ENCODE measurements at places on chromosomes 12 and 14.

DNA sequence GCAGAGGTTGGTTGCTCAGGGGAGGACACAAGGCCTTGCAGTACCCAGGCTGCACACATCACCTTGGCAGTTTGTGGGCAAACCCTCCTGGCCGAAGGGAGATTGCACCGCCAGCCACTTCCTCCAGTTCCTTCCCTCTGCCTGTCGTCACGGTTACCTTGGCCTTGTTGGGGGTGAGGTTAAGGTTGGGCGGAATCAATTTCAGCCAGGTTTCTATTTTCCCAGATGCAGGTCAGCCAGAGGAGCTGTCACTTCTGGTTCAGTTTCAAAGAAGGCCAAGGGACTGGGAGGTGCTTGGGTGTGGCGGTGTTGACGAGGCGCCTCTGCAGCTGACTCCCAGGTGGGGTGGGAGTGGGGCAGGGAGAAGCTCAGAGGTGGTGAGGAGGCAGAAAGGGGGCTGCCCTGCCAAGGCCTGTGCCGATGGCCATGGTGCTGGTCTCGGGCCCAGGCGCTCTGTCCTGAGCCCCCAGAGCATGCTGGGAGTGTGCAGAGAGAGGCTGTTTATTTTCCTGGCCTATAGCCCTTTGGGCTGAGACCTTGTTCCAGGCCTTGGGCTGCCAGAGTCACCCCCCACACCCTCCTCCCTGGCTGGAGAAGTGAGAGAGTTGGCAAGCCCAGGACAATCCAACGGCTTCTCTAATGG is 31.4 kb downstream of the JDP2 start:
- no peak for DNase-seq

DNA sequence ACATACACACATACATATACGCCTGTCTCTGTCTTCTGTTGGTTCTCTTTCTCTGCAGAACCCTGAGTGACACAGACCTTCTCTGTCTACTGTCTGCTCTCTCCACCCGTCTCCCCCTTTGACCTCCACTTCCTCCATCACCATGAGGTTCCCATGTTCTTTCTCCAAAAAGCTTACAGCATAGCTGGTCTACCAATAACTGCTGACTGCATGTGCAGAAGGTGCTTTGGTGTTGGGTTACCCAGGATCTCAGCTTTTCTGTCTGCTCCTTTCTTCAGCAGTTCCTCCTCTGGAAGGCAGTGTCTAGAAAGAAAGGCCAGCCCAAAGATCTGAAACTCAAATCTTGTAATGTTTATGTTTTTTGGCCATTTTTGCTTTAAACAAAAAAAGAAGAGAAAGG is 125.6 kb downstream of the SMOC1 start:
- no peak for DNase-seq

DNA sequence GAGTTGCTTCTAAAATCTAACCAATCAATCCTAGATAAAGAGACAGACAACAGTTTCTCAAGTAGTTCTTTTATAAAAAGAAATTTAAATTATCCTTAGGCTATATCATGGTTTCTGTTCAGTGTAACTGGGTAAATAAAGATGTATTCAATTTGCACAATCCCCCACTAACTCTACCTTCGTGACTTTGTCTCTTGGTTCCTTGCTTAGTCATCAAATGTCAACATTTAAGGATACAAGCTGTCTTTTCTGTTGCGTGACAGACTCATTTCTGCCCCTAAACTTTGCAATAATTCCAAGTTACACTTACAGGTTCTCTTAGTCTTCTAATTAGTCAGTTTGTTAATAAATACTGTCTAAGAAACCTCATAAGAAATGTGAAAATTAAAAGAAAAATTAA is 50.6 kb downstream of the SCAF11 start:
- DNase-seq = no peak

DNA sequence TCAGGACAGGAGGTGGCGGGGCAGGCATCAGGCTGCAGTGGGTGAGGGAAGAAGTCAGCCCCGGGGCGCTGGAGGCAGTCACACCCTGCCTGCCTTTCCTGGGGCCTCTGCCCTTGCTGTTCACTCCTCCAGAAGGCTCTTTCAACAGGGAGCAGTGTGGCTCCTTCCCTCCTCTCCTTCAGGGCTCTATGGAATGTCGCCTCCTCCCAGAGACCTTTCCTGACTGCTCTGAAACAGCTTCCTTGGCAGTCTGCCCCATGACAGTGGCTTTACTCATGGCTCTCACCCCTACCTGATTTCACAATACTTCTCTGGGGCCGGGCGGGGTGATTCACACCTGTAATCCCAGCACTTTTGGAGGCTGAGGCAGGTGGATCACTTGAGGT is 7.1 kb downstream of the RHOF start:
- no peak for DNase-seq

Measured in T follicular helper cell (primary cell).